ENCODE measurements at places on chromosomes 13 and 19. TPM values are rescaled to one million over a fixed set of nuclear protein-coding genes. Genes with fewer than 3 reads are reported as not detected.

GRCh38 chr19:15048885-15049541, at the start of gene CASP14:
Gene CASP14 (plus strand): TSS chr19:15049480. CDS start chr19:15052252, 2,772 bp downstream.
- no peaks in the 10 kb centered on the region for H3K4me1 ChIP-seq
- H3K36me3 ChIP-seq, result peaks cover under 1% of the 10 kb centered on the region
- no peak within 1 kb of the TSS for H3K4me3 ChIP-seq
- H3K27me3 ChIP-seq, result peaks cover 37% of the 10 kb centered on the region
- H3K27ac ChIP-seq, result no peak within 1 kb of the TSS

The PLVAP gene
- total RNA-seq, result not detected

The PAK4 gene
- total RNA-seq, result 14.8 TPM

The KLC3 gene
- total RNA-seq, result not detected

- DNase-seq, result no peak
- H3K27ac ChIP-seq, result no peak overlapping the region
- H3K4me3 ChIP-seq, result no peak overlapping the region
- H3K36me3 ChIP-seq, result no peaks in the 10 kb centered on the region
Observed at GRCh38 chr13:52921194-52921593, 72.8 kb upstream of the PCDH8 start.

The DCT gene
- total RNA-seq, result 1.1 TPM

Measured in naive thymus-derived CD8-positive, alpha-beta T cell (primary cell).